HFFc6 (cell line): ENCODE measurements at places on chromosomes 7 and 10. TPM values are rescaled to one million over a fixed set of nuclear protein-coding genes. Genes with fewer than 3 reads are reported as not detected.

The PROSER2 gene
- 1.0 to 2.1 TPM (median 2.1 TPM) in 3 replicates for total RNA-seq

The GRID1 gene
- not detected in 3 replicates for total RNA-seq

The SPRN gene
- total RNA-seq: 0.32 to 2.9 TPM (median 2.7 TPM) in 3 replicates

The CDC14C gene
- total RNA-seq: 0.09 to 0.15 TPM in 2 of 3 replicates, not detected in the other

The LFNG gene
- 10.1 to 11.7 TPM (median 10.5 TPM) in 3 replicates for total RNA-seq

The ABLIM1 gene
- 8.6 to 13.7 TPM (median 12.4 TPM) in 3 replicates for total RNA-seq

The RBP3 gene
- not detected in 3 replicates for total RNA-seq

The ZDHHC6 gene
- 21.4 and 25.7 TPM in 2 replicates for total RNA-seq

The SUN3 gene
- total RNA-seq: 1.8 TPM in 1 of 3 replicates, not detected in the others

The ADARB2 gene
- total RNA-seq: not detected in 3 replicates

The C10orf53 gene
- not detected in 3 replicates for total RNA-seq

The ADAM22 gene
- 0.12 to 0.24 TPM in 2 of 3 replicates, not detected in the other for total RNA-seq
